Endothelial cell of umbilical vein (primary cell): ENCODE measurements at places on chromosomes 11 and 22.

DNA sequence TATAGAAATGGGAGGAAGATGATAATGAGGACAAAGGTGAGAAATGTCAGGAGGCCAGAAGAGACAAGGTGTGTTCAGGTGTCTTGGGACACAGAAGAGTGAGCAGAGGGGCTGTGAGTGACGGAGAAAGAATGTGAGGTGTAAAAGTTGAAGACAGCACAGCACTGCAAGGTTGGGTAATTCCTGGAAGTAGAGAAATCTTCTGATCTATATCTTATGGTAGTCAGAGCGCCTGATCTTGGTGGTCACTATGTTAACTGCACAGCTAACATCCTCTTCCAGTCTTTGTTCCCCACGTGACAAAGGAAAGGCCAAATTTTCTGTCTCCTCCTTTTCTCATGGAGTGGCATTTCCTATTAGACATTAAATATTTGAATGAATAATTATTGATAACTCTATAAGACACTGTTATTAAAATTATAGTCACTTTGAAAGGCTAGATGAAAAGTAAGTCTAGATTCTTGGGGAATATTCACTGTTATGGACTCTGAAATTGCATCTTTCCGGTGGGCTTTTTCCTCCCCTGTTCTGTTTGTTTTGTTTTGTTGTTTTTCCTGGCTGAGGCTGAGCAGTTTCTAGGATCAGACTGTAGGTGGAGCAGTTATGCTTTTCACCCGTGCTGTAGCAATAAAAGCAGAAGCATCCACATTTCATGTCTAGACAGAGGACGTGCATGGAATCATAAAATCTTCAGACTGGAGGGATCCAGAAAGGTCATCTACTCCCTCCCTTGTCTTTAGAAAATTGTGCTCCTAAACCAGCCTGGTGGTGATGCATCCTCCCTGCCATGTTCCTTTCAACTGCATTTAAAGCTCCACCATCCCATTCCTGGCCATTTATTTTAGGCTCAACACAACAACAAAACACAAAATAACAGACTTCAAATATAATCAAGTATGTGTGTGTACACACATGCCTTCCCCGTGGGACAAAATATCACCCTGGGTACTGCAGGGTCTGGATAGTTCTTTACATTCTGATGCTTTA, 26.6 kb downstream of the SC5D start:
- peak; percentile 44 for DNase-seq

GRCh38 chr11:15016200-15016599, 44.0 kb upstream of the CALCA start:
- no peak for DNase-seq

DNA sequence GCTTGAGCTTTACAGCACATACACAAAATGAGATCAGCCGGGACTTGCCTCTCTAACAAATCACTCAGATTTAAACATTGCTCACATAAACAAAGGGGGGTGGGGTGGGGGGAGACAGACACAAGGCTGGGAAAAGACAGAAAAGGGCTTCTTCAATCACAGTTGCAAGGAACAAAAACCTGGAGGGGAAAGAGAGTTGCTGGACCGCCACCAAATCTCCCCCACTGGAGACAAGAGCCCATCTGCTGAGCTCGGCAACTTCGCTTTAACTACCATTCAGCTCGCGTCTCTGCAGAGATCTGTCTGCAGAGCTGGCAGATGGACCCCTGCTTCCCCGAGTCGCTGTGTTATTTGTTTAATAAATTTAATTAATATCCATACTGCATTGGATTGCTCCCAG, 165.0 kb downstream of the RCN1 start:
- DNase-seq, result no peak

DNA sequence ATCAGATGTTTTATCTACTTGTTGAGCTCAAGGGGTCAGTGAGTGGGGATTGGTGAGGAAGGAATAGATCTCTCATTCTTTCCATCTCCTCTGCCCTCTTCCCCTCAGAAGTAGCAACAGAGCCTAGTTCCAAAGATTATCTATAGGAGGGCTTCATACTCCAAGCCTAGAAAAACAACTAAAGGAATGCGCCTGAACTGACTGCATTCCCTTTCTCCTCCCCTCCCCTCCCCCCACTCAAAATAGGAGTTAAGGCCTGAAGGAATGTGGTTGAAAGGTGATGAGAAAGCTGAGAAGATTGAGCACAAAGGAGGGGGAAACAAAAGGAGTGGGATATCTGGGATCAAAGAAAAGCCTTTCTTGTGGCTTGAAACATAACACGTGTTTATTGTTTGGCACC, 10.5 kb downstream of the EMSY start:
- peak; percentile 12 for DNase-seq

DNA sequence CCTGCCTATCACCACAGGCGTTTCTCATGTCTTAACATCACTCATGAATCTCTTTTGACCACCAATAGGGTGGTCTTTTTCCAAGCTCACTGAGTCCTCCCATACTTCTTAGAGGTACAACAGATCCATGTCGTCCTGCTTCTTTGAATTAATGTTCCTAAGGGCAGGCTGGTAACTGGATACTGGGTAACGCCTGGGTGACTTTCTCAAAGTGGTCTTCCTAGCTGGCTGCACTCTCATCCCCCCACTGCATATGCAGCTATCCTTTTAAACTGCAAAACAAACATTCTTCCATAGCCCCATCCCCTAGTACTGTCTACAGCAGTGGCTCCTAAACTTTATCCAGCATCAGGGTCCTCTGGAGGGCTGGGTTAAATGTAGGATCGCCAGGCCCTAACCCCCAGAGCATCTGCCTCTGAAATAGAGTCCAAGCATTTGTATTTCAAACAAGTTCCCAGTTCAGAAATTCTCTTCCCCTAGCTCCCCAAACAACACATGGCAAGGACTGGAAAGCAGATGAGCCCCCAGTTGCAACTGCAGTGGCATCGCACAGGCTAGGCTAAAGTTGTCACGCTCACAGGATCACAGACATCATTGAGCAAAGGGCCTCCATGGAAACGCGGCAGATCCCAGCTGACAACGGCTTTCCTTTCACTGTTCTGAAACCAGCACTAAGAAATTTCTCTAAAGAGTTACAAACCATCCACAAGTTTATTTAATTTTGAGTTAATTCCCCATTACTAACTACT, 204.9 kb downstream of the LARGE1 start:
- DNase-seq, result no peak
